ENCODE measurements at places on chromosomes 4 and X.

- DNase-seq, result no peak
Observed at GRCh38 chr4:162869157-162869556, 297.5 kb downstream of the NAF1 start.

- no peak for DNase-seq
Observed at GRCh38 chrX:123167621-123168020, 16.5 kb upstream of the GRIA3 start.

DNA sequence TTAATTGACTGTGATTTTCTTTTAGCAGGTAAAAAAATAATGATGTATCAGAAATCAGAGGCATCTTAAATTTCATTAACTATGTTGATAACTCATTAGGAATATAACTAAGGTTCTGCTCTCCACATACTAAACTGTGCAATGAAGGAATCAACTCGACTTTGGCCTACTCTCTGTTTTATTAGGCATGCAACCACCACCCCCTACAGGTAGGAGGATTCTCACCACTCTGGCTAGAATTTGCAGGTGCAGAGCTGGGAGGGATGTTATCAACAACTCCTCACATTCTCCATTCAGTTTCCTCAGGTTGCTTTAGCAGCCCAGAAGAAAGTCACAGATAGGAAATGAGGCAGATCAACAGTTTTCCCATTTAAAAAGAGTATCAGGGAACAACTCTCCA is 160.1 kb downstream of the COX18 start:
- DNase-seq, result no peak

DNA sequence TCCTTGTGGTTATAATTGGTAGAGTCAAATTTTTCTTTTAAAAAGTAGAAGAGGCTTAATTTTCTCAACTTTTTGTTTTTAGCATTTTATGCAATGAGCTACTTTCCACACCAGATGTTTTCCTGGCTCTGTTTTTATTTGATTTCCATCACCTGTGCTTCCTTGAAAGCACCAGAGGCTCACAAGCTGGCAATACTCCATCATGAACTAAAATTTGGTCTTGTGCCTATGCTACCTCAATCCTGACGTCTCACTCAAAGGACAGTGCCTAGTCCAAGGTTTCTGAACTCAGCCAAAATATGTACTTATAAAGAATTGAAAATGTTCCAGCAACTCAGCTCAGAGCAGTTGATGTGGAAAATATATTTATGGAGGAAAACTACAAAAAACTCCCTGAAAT is 914.0 kb upstream of the PRKX start:
- no peak for DNase-seq

DNA sequence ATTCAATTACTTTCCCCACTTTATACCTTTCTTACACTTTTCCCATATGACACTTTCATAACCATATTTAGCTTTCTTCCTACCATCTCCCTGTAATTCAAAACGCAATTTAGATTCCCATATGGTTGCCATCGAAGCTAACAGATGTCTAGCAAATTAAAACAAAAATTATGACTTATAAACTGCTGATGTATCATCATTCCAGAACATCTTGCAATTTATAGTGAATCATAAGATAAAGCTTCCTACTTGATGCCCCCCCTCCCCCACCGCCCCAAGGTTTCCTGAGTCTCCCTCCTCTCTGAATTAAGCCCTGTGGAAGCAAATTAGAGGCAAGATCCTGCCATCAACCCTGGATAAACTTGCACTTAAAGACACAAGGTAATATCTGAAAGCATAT is 5.4 kb downstream of the TSPAN5 start:
- DNase-seq, result no peak

DNA sequence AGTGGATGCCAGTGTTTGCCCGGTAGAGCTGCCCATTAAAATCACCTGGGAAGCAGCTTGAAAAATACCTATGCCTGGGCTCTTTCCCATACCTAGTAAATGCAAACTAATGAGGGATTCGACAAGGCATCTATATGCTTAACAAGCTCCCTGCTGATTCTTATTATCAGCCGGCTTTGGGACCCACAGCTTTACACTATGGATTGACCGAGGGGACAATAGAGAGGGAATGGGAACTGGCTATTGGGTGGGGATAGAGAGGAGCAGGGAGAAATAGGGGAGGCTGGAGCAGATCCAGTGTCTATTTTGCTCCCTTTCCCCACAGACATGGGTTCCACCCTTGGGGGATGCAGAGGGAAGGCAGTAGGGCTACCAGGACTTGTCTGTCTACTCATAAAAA is 103.1 kb upstream of the TEX13D start:
- no peak for DNase-seq

DNA sequence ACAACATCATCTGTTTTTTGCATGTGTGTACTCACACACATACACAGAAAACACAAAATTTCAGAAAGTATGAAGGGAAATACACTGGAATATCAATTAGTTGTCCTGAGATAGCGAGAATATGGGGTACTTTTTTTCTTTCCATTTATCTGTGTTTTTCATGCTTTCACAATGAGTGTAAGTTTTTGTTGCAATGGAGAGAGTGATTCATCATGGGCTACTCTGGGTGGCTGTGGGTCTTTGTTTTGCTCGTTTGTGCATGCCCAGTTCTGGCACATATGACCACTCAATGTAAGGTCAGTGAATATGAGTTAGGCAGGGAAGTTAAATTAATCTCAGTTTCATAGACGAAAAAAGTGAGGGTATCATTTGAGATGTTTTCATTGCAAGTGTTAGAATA is 26.9 kb downstream of the XK start:
- DNase-seq, result no peak

GRCh38 chrX:114619874-114620273 is 36.0 kb downstream of the HTR2C start:
- DNase-seq, result no peak

GRCh38 chr4:55926610-55927009 is 22.1 kb upstream of the CEP135 start:
- DNase-seq, result no peak

- no peak for DNase-seq
Observed at GRCh38 chrX:148043271-148043855, 62.2 kb downstream of the FMR1NB start.

DNA sequence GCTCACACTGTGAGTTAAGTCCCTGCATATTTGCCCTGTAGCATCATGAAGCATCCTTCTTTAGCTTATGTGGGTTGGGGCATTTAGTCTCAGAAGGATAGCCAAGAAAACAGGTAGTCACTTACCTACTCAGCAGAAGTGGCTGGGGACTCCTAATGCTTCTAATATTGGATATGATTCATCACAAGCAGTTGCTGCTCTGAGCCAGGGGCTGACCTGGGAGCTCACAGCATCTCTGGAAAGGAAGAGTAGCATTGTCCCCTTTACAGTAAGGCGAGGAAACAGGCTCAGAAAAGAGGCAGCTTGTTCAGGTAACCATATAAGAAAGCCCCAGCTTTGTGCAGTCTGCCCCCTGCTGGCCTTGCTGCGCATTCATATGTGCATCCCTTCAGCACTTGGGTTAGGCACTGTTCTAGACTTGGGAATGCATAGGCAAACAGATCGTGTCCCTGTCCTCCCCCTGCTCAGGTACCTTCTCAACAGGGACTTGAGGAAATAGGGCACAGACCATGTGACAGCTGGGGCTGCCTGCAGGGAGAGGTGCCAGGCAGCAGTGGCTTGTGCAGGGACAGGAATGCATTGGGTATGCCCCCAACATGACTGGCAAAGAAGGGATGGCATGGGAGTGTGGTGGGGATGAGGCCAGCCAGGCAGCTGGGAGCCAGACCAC is 35.7 kb upstream of the TBC1D14 start:
- peak; percentile 54 for DNase-seq

GRCh38 chrX:153537080-153537479 is 19.6 kb downstream of the ATP2B3 start:
- DNase-seq, result no peak

- no peak for DNase-seq
Observed at GRCh38 chrX:108537005-108537404, 97.4 kb downstream of the COL4A5 start.

DNA sequence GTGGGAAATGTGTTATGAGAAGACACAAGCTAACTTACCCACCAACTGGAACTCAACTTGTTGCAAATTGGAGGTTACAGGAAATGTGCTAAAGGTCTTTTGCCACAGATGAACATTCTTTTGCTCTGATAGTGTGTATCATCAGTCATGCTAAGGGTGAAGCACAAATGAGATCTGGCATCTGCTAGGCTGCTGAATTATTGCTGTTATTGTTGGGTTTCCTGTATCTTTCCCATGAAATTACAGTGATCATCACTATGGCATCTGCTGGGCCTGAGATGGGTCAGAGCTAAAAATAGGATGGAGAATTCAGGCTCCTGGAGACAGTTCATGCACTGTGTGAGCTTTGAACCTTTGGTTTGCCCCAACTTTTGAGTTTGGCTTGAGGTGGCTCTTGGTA is 124.5 kb downstream of the NPNT start:
- DNase-seq, result no peak

GRCh38 chr4:158850800-158851644 is 82.2 kb downstream of the FNIP2 start:
- no peak for DNase-seq

- no peak for DNase-seq
Observed at GRCh38 chr4:35952751-35953150, 291.6 kb downstream of the ARAP2 start.

DNA sequence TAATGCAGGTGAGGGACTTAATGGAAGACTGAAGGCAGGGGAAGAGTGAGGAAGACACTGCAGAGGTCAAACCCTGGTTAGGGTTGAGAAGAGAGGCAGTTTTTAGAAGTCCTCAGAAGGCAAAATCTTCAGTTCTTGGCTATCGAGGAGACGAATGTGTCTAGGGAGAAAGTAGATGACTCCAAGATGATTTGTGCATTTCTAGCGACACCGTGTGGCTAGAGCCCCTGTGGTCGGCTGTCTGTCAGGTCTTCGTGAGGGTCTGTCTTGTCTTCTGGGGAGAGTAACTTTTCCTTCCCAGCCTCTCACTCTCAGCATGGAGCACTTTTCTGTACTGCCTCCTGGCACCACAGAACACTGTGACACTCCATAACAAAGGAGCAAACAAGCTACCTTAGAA is 458.1 kb downstream of the STIM2 start:
- no peak for DNase-seq

DNA sequence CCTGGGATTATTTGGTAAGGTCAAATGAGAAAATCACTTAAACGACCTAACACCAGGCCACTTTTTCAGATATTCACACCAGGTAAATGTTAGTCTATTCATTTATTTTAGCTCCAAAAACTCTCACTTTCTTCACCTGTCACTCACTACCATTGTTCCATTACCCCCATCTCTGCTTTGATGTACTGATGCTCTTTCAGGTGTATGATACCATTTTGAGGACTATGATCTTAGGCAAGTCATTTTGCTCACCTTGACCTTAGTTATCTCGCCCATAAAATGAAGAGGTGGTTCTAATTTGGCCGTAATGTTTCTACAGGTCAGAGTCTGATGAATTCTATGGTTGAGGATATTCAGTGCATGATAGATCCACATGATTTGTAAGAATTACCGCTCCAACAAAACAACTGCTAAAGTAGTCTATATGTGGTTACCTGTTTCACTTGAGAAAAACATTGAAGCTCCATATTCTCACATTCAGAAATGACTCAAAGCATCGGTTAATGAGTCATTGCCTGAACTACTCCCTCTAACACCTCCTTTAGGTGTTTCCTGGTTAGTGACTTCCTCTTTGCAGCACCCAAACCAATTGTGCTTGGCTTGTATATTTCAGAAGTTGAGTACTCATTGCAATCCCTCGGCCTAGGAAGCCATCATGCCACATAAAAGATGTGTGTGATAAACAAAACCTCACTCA is 4.5 kb downstream of the DTHD1 start:
- DNase-seq, result peak; percentile 33

- DNase-seq, result no peak
Observed at GRCh38 chr4:150939530-150939929, 75.6 kb downstream of the LRBA start.

- DNase-seq, result no peak
Observed at GRCh38 chr4:73727685-73728084, 12.7 kb upstream of the CXCL8 start.

DNA sequence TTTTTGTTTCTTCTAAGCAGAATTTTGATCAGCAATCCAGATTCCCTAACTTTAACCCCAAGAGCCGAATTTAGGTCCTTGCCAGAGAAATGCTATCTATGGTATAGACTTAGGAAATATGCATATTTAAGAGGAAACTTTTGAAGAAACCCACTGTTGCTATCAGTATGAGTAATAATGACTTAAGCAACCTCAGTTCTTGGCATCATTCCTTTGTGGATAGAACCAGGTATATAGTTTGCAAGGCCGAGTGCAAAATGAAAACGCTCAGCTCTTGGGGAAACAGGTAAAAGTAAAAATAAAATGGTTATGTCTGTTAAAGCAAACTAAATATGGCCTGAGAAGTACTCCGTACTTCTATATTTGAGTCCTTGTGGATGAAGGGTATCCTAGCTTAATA is 78.1 kb downstream of the ARSF start:
- DNase-seq, result no peak

GRCh38 chrX:121958886-121959285 is 911.5 kb downstream of the GLUD2 start:
- no peak for DNase-seq

GRCh38 chr4:87512400-87512799 is 16.8 kb downstream of the SPARCL1 start:
- DNase-seq, result no peak

DNA sequence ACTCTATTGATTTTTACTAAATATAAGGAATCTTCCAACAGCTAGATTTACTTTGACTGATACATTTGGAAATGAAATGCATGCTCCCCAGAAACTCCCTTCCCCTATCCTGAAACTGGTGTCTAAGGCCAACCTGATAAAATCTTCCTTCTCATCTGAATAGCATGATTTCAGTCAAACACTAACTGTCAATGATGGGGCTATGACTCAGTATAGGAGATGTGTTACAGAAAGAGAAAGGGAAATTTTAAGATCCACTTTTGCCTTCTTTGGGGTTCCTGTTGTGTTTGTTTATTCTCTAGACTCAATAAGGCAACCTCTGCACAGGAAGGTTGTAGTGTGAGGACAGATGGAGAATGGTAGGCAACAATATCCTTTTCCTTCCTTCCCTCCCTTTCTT is 160.7 kb downstream of the MOSPD2 start:
- no peak for DNase-seq

DNA sequence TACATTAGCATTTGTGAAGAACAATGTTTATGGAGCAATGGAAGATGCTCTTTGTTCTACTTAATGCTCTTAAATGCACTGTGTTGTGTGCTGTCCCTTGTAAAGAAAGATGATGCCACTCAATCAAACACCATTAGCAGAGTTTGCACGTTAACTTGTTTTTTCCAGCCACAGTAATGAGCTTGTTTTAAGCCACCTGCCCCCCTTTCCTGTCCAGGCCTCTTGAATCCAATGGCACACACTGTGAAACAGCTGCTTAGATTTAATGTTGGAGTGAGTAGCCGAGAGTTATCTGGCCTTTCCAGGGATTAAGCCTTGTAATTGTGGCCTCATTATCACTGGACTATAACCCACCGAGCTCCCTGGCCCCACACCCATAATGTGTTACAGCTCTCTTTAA is 86.0 kb downstream of the PAK3 start:
- no peak for DNase-seq

Measured in GM19239 (cell line).